NCI-H460 (cell line): ENCODE measurements at places on chromosomes 7 and 10.

DNA sequence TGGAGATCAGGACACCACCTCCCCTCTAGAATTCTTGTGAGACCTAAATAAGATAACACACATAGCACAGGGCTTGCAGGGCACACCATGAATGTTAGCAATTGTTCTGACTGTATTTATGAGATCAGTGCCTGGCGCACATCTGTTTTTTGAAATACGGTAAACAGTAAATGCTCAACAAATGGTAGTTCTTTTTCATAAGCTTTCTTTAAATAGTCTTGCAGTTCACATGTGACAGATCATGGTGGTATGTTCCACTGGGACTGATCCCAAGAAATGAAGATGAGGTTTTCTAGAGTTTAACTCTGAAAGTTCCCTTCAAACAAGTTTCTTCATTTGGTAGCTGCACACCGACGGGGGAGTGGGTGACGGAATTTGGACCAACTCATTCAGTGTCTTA lies 34.8 kb downstream of the CREB5 start:
- DNase-seq = no peak

- DNase-seq = no peak
These were observed 13.9 kb downstream of the TSPAN14 start for GRCh38 chr10:80468002-80468401.

DNA sequence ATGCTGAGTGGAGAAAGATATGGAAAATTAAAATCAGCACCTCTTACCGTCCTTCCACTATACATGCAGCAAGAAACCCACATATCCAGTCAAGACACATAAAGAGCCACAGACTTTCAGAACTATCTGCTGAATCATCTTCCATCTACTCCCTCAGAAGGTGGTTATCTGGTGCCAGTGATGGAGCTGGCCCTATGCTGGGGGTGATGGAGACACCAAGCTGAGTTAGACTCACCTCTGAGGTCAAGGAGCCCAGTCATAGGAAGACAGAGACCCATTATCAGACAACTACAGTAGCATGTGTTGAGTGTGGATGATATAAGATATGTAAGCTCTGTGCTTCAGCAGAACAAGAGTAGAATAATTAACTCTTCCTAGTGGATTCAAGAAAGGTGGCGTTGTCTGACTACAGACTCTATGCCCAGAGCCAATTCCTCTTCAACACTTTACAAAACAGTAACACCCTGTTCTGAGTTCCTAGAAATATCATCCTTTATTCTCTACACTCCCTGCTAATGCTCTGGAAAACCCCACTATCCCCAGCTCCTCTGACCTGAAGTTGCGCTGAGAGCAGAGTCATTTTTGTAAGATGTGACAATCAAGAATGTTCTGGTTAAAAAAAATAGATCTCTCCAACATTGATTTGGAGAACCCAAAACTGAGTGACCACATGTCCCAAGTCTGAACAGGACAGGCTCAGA lies 14.3 kb downstream of the CYP3A5 start:
- DNase-seq = no peak

DNA sequence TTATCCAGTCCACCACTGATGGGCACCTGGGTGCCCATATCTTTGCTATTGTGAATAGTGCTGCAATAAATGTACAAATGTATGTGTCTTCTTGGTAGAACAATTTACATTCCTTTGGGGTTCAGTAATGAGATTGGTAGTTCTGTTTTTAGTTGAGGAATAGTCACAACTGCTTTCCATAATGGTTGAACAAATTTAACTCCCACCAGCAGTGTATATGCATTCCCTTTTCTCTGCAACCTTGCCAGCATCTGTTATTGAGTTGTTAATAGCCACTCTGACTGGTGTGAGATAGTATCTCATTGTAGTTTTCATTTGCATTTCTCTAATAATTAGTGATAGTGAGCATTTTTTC lies 27.8 kb downstream of the COA1 start:
- no peak for DNase-seq

GRCh38 chr7:48304641-48305040 lies 133.4 kb downstream of the ABCA13 start:
- DNase-seq = no peak

DNA sequence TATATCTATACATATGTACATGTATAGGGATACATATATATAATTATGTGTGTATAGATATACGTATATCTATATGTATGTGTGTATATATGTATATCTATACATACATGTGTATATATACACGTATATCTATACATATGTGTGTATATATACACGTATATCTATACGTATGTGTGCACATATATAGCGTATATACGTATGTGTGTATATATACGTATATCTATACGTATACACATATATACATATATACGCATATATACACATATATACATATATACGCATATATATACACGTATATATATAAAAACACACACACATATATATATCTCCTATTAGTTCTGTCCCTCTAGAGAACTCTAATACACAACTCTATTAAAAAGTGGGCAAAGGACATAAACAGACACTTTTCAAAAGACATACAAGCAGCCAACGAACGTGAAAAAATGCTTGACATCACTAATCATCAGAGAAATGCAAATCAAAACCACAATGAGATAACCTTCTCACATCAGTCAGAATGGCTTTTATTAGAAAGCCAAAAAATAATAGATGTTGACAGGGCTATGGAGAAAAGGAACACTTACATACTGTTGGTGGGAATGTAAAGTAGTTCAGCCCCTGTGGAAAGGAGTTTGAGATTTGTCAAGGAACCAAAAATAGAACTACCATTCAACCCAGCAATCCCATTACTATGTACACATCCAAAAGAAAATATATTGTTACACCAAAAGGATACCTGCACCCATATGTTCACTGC lies 22.0 kb upstream of the TMEM120A start:
- no peak for DNase-seq

DNA sequence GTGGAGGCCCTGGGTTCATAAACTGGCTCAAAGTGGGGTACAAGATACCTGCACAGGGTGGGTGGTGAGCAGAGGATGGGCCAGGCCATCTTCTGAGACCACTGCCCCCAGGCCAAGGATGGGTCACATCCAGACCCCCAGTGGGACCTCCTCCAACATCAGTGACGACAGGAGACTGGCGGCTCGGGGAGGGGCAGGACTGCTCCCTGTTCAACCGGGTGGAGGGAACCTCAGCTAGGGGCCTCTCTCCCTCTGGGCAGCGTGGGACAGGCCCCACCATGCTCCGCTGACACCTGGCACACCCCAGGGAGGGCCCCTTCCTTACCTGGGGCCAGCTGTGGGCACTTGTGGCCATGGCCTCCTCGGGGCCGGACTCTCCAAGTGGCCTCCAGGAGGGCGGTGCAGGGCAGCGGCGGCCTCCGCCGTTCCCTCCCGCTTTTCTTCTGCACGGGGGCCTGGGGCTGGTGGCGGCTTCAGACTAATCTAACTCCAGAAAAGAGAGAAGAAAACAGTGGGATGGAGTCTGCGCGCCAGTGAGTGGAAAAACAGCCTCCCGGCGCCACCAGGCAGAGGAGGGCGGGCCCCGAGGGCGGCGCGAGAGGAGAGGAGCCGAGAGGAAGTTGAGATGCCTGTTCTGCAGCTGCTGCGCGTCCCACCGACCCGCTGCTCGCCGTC lies at the start of gene CALHM2:
TSS of gene CALHM2 (minus strand) at position 540 of the 675 bp plus-strand sequence. CDS start 2,429 bp downstream, outside the sequence.
- peak; percentile 28 for DNase-seq

DNA sequence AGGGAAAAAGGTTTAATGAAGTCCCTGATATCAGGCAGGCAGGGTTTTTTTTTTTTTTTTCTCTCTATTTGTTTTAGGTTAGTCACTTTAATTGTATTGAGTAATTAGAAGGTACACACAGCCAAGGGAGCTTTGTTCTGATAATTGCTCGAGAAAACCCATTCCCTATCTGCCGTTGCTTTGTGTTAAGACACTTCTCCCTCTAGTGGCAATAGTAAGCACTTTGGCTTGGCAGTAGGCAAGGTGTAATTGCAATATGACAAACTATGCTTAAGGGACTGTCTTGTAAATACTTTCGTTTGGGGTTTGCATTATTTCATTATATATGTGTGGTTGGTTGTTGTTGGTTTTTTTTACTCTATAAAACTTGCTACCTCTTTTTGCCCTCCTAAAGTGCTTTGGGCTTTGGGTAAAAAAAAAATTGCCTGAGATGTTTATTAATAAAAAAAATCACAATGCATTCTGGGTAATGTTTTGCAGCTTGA lies 113.4 kb downstream of the BTRC start:
- peak; percentile 70 for DNase-seq

- no peak for DNase-seq
These were observed 43.4 kb downstream of the IGF2BP3 start for GRCh38 chr7:23426876-23427275.

GRCh38 chr7:29469281-29469680 lies 94.4 kb upstream of the PRR15 start:
- no peak for DNase-seq

- peak; percentile 15 for DNase-seq
These were observed 64.4 kb upstream of the AHR start for GRCh38 chr7:17234030-17234397.

DNA sequence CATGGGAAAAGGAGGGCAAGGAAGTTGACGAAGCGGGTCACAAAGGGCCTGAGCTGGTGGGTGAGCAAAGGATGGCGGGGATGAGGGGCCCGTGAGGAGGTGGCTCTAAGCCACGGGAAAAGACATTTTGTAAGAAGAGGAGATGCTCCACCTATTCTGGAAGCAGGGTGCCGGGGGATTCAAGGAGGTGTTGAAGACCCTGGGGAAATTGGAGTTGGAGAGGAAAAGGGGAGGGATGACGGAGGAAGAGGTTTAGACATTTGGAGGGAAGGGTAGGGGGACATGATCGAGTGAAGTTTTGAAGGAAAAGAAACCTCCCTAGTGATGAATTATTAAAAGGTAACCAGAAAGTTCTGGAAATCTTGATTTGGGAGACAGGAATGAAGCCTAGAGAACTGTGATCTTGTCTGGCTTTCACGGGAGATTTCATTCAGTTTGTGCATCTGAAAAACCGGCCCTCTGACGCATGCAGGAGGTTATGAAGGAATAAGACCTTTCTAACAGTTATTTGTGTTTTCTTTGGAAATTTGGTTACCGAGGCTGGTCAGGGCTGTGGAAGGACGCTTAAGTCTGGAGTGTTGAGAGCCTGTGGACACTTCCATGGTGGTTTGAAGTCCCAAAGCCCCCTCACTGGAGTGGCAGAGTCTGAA lies 1.4 kb downstream of the SMO start:
- DNase-seq = no peak
